ENCODE measurements at places on chromosomes 11 and 22. TPM values are rescaled to one million over a fixed set of nuclear protein-coding genes. Genes with fewer than 3 reads are reported as not detected.

OR5B21 gene
- total RNA-seq: not detected

CASP5 gene
- total RNA-seq: not detected

BCO2 gene
- total RNA-seq: 3.3 TPM

SLC5A12 gene
- not detected for total RNA-seq

LMO1 gene
- 7.7 TPM for total RNA-seq

SYT8 gene
- total RNA-seq: 108 TPM

OR2D2 gene
- not detected for total RNA-seq

TMPRSS13 gene
- 171 TPM for total RNA-seq

OR10A2 gene
- total RNA-seq: not detected

NCAM1 gene
- 2.9 TPM for total RNA-seq

DNA sequence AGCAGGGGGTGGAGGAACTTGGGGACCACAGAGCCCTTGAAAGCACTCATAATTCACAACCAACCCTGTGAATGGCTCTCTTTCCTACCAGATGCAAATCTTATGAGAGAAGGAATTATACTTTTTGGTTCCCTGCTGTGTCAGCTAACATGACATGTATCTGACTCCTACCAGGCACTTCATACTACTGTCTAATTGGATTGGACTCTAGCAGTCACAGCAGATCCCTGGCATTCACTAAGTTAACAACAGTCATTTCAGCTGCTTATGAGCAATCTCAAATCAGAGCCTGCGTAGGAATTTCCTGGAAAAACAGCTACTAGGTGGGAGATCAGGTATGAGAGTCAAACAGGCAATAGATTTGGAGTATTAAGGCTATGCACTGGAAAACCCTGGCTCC, 11.1 kb upstream of the ENDOD1 start:
- no peak for DNase-seq

DNA sequence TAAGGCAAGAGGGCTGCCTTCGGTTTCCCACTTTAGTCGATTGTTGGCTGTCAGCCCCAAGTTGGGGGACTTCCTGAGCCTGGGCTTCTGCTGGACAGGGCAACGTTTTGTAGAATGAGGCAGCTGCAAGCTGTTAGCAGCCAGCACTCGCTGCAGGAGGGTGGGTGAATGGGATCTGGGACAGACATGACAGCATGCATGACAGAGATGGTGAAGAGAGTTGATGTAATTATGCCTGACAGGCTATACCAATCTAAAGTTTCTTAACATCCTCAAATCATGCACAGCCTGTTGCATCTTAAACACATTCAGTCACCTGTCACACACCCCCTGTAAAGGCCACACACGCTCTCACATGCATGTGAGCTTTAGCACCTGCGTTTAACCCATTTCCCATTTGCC, 49.2 kb downstream of the CWC15 start:
- DNase-seq: no peak

DNA sequence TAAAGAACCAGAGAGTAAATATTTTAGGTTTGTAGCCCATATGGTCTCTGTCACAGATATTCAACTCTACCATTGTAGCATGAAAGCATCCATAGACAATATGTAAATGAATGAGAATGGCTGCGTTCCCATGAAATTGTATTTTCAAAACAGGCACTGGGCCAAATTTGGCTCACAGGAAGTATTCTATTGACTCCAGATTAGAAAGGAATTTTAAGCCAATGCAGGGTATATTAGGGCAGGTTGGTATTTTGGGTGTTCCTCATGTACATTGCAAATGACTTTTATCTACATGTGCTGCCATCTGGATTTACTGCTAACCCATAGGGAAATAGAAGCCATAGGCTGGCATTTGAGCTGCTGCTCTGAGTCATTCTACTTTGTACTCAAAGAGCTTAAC, 35.1 kb upstream of the PDGFD start:
- no peak for DNase-seq

DNA sequence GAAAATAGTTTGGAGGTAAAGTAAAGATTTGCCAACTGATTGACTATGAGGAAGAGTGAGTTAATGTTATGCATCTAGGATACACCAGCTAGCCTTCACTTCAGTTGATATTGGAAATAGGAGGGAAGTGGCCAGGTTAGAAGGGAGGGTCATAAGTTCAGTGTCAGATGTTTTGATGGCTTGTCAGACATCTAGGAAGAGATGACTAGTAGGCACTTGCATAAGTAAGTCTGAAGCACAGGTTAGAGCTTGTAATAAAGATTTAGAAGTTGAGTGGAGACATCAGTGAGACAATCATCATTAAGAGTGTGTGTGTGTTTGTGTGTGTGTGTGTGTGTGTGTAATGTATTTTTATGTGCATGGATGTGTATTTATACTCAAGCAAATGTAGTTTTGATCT, 146.1 kb downstream of the OR4C45 start:
- no peak for DNase-seq

GRCh38 chr11:75903276-75903675, 88.3 kb downstream of the UVRAG start:
- no peak for DNase-seq

DNA sequence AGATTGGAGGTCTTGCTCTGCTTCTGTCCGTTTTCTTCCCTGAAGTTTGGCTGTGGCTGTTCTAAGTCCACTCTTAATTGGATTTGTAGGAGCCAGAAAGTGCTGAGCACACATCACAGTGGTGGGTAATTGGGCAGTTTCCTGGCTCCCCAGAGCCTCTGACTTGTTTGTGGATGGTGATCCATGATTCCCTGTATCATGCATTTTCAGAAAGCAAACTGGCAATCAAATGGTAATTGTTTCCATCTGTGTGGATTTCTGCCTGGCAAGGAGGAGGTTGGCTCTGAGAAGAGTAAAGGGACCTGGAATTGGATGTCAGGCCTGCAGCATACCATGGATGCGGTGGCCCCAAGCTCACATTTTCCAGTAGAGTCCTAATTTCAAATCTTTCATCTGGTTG, 49.5 kb downstream of the PPFIBP2 start:
- DNase-seq: no peak

- DNase-seq: no peak
These were observed 40.4 kb upstream of the GRIK4 start for GRCh38 chr11:120471131-120471530.

GRCh38 chr22:31866918-31867317, 77.4 kb upstream of the YWHAH start:
- no peak for DNase-seq

DNA sequence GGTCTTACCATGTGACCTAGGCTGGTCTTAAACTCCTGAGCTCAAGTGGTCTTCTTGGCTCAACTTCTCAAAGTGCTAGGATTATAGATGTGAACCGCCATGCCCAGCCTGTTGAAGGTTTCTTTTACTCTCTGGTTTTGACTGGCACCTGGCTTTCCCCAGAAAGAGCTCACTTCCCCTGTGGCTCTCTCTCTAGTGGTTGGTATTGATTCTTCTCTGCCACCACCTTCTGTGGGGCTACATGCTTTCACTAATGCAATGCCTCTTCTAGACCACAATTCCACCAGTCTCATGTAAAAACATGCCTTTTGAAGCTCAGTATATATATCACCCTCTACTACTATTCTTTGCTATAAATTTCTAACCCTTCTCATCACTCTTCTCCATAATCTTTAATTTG, 67.2 kb downstream of the CCDC83 start:
- no peak for DNase-seq
